ENCODE measurements at places on chromosomes 11 and 22. TPM values are rescaled to one million over a fixed set of nuclear protein-coding genes. Genes with fewer than 3 reads are reported as not detected.

- no peak overlapping the region for H3K4me3 ChIP-seq
- peaks cover 42% of the 10 kb centered on the region for H3K4me1 ChIP-seq
- H3K27ac ChIP-seq, result peak overlapping the region; percentile 11
- peaks cover 18% of the 10 kb centered on the region for H3K36me3 ChIP-seq
These were observed 80.8 kb downstream of the FBLN1 start for GRCh38 chr22:45583504-45583903.

- no peak for DNase-seq
- no peaks in the 10 kb centered on the region for H3K36me3 ChIP-seq
- H3K4me3 ChIP-seq, result no peak overlapping the region
- H3K27me3 ChIP-seq, result peaks cover 13% of the 10 kb centered on the region
- no peaks in the 10 kb centered on the region for H3K4me1 ChIP-seq
These were observed 1.1 kb upstream of the CABP4 start for GRCh38 chr11:67453816-67454732.

The KCNJ4 gene
- not detected for total RNA-seq

The KRTAP5-8 gene
- total RNA-seq, result not detected

The MICALL1 gene
- 41.4 TPM for total RNA-seq

DNA sequence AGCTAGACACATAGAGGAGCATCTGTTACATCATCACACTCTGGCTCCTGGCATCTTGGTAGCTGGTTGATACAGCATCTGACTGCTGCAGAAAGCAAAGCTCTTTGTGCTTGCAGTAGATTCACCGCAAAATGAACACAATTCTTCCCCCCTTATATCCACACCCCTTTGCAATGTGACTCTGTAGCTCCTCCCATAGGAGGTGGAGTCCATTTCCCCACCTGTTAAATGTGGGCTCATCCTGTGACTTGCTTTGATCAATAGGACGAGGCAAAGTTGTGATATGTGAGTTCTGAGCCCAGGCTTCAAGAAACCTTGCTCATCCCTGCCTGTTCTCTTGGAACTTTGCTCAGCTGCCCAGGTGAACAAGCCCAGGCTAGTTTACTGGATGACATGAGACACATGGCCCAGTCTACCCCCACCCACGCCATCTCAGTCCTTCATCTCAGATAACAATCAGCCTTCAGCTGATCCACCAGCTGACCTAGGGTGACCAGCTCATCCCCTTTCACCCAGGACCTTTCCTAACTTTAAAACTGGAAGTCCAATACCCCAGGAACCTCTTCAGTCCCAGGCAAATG lies 272.2 kb downstream of the TENM4 start:
- no peak for DNase-seq
- H3K27me3 ChIP-seq, result no peaks in the 10 kb centered on the region
- H3K36me3 ChIP-seq, result no peaks in the 10 kb centered on the region
- H3K4me3 ChIP-seq, result no peak overlapping the region

The LRRC74B gene
- total RNA-seq, result not detected

DNA sequence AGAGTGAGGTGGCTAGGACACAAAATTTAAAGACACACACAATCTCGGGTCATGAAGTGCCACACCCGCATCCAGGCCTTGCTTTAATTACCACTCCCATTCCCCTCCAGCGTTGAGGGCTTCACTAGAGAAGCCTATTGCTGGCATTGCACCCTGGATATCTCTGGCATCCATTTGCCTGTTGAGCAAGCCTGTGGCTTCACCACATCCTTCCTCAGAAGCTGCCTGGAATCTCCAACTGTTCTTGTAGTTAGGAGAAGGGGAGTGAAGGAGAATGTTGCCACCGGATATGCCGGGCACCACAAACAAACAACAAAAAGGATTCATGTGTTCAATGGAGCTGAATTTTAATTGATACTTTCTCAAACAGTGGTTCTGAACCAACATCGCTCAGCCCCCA lies 34.4 kb upstream of the RCN1 start:
- no peaks in the 10 kb centered on the region for H3K36me3 ChIP-seq
- DNase-seq, result peak; percentile 33
- no peak overlapping the region for H3K27ac ChIP-seq

DNA sequence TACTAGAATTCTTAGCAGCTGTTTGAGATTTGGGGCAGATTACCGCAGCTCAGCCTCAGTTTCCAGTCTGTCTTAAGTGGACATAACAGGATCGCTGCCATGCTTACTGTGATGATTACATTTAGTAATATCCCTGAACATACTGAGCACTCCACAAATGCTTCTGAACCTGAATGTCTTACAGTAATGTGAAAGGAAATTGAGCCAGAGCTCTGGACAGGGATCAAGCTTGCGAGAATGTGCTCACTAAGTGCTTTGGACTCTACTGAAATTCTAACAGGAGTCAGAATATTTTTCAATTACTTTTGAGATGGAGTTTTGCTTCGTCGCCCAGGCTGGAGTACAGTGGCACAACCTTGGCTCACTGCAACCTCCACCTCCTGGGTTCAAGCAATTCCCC lies 118.6 kb upstream of the RASSF10 start:
- peak overlapping the region; percentile 96 for H3K27ac ChIP-seq
- peaks cover 26% of the 10 kb centered on the region for H3K27me3 ChIP-seq
- no peak for DNase-seq
- H3K4me3 ChIP-seq, result no peak overlapping the region
- H3K36me3 ChIP-seq, result peaks cover 57% of the 10 kb centered on the region

GRCh38 chr22:38706101-38706900 lies 557 bp downstream of the GTPBP1 start:
- peaks cover 5% of the 10 kb centered on the region for H3K36me3 ChIP-seq
- peaks cover 50% of the 10 kb centered on the region for H3K4me1 ChIP-seq
- peak; percentile 17 for DNase-seq
- H3K27ac ChIP-seq, result peak overlapping the region; percentile 95
- H3K27me3 ChIP-seq, result peaks cover 3% of the 10 kb centered on the region
- H3K4me3 ChIP-seq, result peak overlapping the region; percentile 98

- H3K4me1 ChIP-seq, result peaks cover 36% of the 10 kb centered on the region
- 0 out of 2 replicates have a peak overlapping the region, but pooled peaks have one; percentile 11 for H3K4me3 ChIP-seq
- peaks cover 18% of the 10 kb centered on the region for H3K27me3 ChIP-seq
- peak overlapping the region; percentile 57 for H3K27ac ChIP-seq
These were observed 14.3 kb upstream of the TMEM184B start for GRCh38 chr22:38286915-38287669.

The MAPK11 gene
- 7.6 TPM for total RNA-seq

The SCO2 gene
- total RNA-seq, result 9.9 TPM

- DNase-seq, result no peak
- H3K4me1 ChIP-seq, result peaks cover 40% of the 10 kb centered on the region
- no peaks in the 10 kb centered on the region for H3K36me3 ChIP-seq
- 0 out of 2 replicates have a peak overlapping the region, but pooled peaks have one; percentile 25 for H3K27ac ChIP-seq
- no peak overlapping the region for H3K4me3 ChIP-seq
These were observed 262.8 kb upstream of the PLET1 start for GRCh38 chr11:112523477-112523876.

The PDE2A gene
- total RNA-seq, result not detected

The HOATZ gene
- not detected for total RNA-seq

The GALR3 gene
- not detected for total RNA-seq

The CLNS1A gene
- 95.0 TPM for total RNA-seq

DNA sequence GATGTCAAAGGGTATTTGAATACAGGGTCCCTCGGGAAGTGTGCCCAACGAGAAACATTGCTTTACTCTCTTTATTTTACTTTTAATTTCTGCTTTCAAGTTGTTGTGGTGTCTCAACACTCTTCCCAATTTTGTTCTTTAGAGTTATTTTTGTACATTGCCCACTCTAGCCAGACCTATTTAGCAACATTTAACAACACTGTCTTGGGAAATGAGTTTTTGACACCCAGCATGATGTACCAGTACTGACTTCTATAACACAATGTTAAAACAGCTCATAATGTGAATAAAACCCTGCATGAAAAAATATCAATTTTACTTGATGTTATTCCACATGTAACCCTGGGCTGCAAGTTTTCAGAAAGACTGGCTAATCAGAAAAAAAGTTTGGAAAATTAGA lies 350.2 kb upstream of the PITPNB start:
- H3K4me3 ChIP-seq, result no peak overlapping the region
- no peak overlapping the region for H3K27ac ChIP-seq
- no peak for DNase-seq
- H3K4me1 ChIP-seq, result no peaks in the 10 kb centered on the region
- no peaks in the 10 kb centered on the region for H3K27me3 ChIP-seq
- H3K36me3 ChIP-seq, result peaks cover 4% of the 10 kb centered on the region

GRCh38 chr22:23243006-23243573 lies 62.8 kb downstream of the BCR start:
- no peaks in the 10 kb centered on the region for H3K36me3 ChIP-seq
- no peak for DNase-seq
- H3K27me3 ChIP-seq, result peaks cover 2% of the 10 kb centered on the region
- H3K4me3 ChIP-seq, result no peak overlapping the region
- no peak overlapping the region for H3K27ac ChIP-seq

The PNPLA5 gene
- not detected for total RNA-seq

GRCh38 chr22:49530671-49531367 lies 296.9 kb downstream of the BRD1 start:
- H3K4me3 ChIP-seq, result no peak overlapping the region
- no peaks in the 10 kb centered on the region for H3K4me1 ChIP-seq
- peaks cover 2% of the 10 kb centered on the region for H3K27me3 ChIP-seq
- H3K27ac ChIP-seq, result no peak overlapping the region

- no peaks in the 10 kb centered on the region for H3K36me3 ChIP-seq
- no peak overlapping the region for H3K4me3 ChIP-seq
- no peaks in the 10 kb centered on the region for H3K4me1 ChIP-seq
- no peak for DNase-seq
- no peak overlapping the region for H3K27ac ChIP-seq
These were observed 39.4 kb downstream of the CYP2R1 start for GRCh38 chr11:14852571-14853177.

DNA sequence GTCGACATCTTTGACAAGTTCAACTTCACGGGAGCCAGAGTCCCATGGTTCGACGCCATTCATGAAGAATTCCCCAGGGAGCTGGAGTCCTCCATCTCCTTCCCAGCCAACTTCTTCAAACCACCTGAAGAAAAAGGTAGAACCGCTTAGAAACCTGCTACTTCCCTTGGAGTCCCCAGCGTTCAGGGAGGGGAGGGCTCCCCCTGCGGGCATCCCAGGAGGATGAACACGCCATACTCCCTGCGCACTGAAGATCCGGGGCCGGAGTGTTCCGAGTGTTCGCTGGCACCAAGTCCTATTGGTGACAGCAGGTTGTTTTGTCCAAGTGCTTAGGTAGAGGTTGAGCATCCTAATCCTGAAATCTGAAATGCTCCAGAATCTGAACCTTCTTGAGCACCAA lies 51.7 kb upstream of the PRODH start:
- H3K27me3 ChIP-seq, result peaks cover 29% of the 10 kb centered on the region
- no peak overlapping the region for H3K27ac ChIP-seq
- no peak overlapping the region for H3K4me3 ChIP-seq
- H3K36me3 ChIP-seq, result no peaks in the 10 kb centered on the region

GRCh38 chr22:38937036-38937435 lies 20.4 kb upstream of the APOBEC3A start:
- no peaks in the 10 kb centered on the region for H3K36me3 ChIP-seq
- peaks cover 40% of the 10 kb centered on the region for H3K27me3 ChIP-seq

- no peaks in the 10 kb centered on the region for H3K4me1 ChIP-seq
- 0 out of 2 replicates have a peak, but pooled peaks cover 9% of the 10 kb centered on the region for H3K36me3 ChIP-seq
- no peak overlapping the region for H3K4me3 ChIP-seq
- H3K27me3 ChIP-seq, result no peaks in the 10 kb centered on the region
- no peak for DNase-seq
- no peak overlapping the region for H3K27ac ChIP-seq
These were observed 280.6 kb upstream of the ANO5 start for GRCh38 chr11:21912285-21912684.

DNA sequence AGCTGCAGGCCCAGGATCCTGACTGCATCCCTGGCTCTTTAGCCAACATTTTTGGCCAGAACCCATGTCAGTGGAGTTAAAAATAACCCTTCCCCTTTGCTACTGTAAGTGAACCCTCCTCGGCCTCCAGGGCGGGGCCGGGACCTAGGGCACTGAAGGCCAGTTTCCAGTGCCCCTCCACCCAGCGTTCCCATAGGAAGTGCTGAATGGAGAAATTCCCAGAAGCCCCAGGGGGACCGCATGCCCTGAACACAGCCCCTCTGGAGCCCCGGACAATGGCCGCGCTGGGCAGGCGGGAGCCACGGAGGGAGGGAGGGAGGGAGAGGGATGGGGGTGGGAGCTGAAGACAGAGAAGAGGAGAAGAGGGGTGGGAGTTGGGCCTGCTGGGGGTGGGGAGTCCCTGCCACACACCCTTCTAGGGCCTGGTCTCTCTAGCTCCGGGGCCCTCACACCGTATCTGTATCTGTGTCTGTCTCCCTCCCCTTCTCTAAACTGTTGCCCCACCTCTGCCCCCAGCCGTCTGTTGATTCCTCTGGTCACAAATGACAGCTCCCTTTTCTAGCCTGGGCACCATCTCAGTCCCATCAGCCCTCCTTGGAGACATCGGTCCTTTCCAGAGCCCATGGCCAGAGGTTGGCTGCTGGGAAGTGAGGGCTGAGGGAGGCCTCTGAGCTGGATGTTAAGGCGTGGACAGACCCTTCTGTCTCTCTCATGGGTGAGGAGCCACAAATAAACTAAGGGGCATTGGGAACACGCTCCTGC lies 10.9 kb downstream of the PDGFB start:
- no peaks in the 10 kb centered on the region for H3K4me1 ChIP-seq
- no peaks in the 10 kb centered on the region for H3K36me3 ChIP-seq
- peaks cover 26% of the 10 kb centered on the region for H3K27me3 ChIP-seq
- DNase-seq, result no peak
- no peak overlapping the region for H3K4me3 ChIP-seq

GRCh38 chr11:34411791-34412190 lies 26.9 kb upstream of the CAT start:
- H3K36me3 ChIP-seq, result peaks cover 13% of the 10 kb centered on the region
- no peak overlapping the region for H3K4me3 ChIP-seq
- H3K27ac ChIP-seq, result no peak overlapping the region
- peaks cover 15% of the 10 kb centered on the region for H3K27me3 ChIP-seq
- DNase-seq, result no peak
- H3K4me1 ChIP-seq, result peaks cover 5% of the 10 kb centered on the region

The MYOD1 gene
- not detected for total RNA-seq

DNA sequence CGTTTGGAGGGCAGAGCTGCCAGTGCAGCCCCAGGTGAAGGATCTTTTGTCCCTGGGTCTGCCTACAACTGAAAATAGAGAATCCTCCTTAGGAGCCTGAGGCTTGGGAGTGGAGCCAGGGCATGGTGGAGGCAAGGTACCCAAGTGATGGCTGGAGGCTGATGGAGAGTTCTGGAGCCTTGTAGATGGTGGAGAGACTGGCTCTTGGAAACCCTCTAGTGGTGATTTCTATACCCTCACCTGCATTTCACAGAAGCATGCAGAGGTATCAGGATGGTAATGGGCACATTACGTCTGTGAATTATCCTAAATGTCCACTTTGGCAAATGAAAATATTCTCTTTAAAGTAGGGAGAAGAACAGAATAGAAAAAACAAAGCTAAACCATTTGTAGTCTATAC lies 44.4 kb downstream of the INSC start:
- peak overlapping the region; percentile 91 for H3K27ac ChIP-seq
- peak; percentile 31 for DNase-seq
- H3K36me3 ChIP-seq, result no peaks in the 10 kb centered on the region
- H3K4me3 ChIP-seq, result no peak overlapping the region
- H3K4me1 ChIP-seq, result peaks cover 60% of the 10 kb centered on the region
- no peaks in the 10 kb centered on the region for H3K27me3 ChIP-seq

The MCHR1 gene
- total RNA-seq, result not detected

The SYT12 gene
- not detected for total RNA-seq

GRCh38 chr22:26675687-26676268 lies 18.4 kb downstream of the MIAT start:
- peaks cover 53% of the 10 kb centered on the region for H3K4me1 ChIP-seq
- no peak for DNase-seq
- H3K27me3 ChIP-seq, result peaks cover 2% of the 10 kb centered on the region
- H3K36me3 ChIP-seq, result peaks cover 13% of the 10 kb centered on the region

The CD3D gene
- not detected for total RNA-seq

- peaks cover under 1% of the 10 kb centered on the region for H3K36me3 ChIP-seq
- H3K4me3 ChIP-seq, result no peak overlapping the region
- no peak overlapping the region for H3K27ac ChIP-seq
- peaks cover 89% of the 10 kb centered on the region for H3K4me1 ChIP-seq
These were observed 29.0 kb upstream of the FBLN1 start for GRCh38 chr22:45473626-45474237.
